Inflammatory macrophage treated with lipopolysaccharide for 4 hours (primary cell): ENCODE measurements at places on chromosomes 2 and 18.
A peak's percentile ranks its signal among the peaks of the same experiment; 100 is the strongest.

DNA sequence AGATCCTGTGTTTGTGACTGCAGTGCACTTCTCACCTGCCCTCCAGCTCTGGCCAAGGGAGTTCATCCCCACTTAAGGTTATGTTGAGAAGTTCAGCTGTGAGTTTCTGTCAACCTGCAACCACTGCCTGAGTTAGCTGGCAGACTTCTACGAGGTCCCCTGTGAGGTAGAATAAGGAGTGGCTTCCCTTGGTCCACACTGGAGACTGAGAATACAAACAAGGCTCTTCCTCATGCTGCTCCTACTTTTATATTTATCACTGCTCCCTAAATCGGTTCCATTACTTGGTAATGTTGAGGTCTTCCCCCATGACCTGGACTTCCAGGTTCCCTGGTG lies 353.2 kb upstream of the CWC22 start:
- no peak for DNase-seq

DNA sequence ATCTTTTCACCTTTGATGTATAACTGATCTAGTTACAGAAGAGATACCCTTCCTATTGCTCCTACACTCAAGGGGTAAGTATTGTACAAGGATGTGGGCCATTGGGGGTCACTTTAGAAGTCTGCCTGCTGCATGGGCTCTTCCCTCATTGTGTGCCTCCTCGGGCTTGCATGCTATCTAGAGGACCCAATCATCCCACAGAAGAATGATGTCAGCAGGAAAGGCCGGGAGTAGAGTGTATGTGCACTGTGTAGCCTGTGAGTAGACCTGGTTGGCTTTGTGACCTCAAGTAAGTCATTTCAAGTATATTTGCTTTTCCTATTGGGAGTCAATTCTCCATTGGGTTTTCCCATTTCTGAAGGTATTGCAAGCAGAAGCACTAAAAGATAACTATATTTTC lies 129.5 kb upstream of the TRIB2 start:
- DNase-seq, result peak; percentile 25

DNA sequence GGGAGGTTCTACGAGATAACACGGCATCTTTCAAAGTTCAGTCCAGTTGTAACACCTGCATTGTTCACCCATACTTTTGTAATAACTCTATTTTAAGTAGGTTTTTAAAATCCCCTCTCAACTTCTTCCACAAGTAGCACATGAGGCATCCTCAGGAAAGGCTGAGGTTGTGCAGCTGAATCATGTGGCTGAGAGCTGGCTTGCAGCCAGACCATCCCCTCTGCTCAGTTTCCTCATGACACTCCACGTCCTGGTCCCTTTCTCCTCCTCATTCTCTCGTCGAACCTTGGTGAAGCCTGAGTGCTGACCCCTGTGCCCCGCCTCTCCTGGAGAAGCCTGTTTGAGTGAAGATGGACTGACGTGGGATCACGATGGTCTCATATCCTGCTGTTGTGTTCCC lies 42.5 kb downstream of the POU3F3 start:
- no peak for DNase-seq

- no peak for DNase-seq
Measured at GRCh38 chr2:133504566-133505505, 63.4 kb downstream of the NCKAP5 start.

GRCh38 chr2:25431604-25432003 lies 89.9 kb upstream of the DNMT3A start:
- DNase-seq, result no peak

GRCh38 chr18:24605444-24605843 lies 145.0 kb downstream of the HRH4 start:
- DNase-seq, result no peak

- DNase-seq, result no peak
Measured at GRCh38 chr2:61469424-61470121, 1.3 kb downstream of the USP34 start.

- DNase-seq, result no peak
Measured at GRCh38 chr18:47490882-47491281, 239.4 kb upstream of the SKOR2 start.

GRCh38 chr2:189131991-189132390 lies 47.6 kb downstream of the COL5A2 start:
- no peak for DNase-seq

GRCh38 chr18:24388957-24389356 lies 8.7 kb downstream of the OSBPL1A start:
- no peak for DNase-seq

- DNase-seq, result no peak
Measured at GRCh38 chr18:36338403-36338933, 41.0 kb downstream of the FHOD3 start.

DNA sequence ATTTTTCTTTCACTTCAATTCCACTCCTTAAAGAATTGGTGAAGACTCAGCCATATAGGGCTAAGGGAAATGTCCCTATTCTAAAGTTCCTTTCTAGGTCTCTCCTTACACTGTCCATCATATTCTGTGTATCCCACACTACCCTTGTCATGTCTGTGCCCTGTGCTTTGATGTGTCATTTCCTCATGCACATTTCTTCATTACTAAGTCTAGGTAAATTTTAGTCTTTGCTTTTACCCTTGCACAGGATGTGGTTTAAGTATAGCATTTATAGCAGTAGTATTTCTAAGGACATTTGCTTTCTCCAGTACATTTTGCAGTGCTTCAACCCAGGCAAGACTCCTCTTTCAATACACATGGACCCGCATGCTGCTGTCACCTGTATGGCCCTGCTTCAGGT lies 221.5 kb upstream of the ACVR2A start:
- DNase-seq, result no peak

GRCh38 chr2:238106339-238106697 lies 6.2 kb downstream of the ESPNL start:
- no peak for DNase-seq

DNA sequence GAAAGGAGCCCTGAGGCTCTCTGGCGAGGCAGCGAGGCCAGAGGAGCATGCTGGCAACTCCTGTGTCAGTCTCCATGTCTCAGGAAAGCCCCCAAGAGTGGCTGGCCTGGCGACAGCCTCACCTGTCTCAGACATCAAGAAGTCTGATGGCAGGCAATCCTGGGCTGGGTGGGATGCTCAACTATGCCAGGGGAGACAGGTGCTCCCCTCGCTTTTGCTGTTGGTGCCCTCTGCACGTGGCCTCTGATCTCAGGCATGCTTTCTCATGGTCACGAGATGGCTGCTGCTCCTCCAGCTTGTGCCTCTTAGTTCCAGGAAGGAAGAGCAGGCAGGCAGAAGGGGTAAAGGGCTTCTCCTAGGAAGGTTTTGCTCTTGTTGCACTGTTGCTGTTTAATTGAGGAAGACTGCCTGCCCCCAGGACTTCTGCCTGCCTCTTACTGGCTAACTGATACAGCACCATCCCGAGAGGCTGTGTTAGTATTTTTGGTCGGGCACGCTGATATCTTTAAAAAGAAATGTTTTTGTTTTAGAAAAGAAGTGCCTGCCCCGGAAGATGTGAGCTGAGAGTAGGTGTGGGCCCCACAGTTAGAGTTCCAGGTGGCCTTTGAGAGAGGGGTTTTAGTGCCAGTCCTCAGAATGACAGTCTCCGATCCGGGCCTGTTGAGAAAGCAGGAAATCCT lies 344.8 kb upstream of the HS6ST1 start:
- DNase-seq, result no peak

DNA sequence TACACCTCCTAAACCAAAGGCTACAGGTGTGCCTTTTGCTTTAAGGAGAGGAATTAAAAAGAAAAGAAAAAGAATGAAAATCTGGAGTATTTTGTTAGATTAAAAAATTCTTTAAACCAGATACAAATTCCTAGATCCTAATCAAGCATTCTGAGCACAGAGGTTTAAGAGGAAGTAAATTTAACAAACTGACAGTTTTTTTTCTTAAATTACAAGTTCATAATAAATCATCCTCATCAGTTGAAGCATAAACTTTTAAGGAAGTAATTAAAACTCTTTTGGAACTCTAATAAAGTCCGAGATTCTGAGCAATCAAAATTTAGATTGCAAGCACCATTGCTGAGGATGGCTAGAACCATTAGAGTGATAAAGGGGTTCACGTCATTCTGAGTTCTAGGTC lies 75.1 kb downstream of the POLE4 start:
- DNase-seq, result no peak

GRCh38 chr18:39604836-39605235 lies 2039.2 kb upstream of the CELF4 start:
- peak; percentile 44 for DNase-seq

DNA sequence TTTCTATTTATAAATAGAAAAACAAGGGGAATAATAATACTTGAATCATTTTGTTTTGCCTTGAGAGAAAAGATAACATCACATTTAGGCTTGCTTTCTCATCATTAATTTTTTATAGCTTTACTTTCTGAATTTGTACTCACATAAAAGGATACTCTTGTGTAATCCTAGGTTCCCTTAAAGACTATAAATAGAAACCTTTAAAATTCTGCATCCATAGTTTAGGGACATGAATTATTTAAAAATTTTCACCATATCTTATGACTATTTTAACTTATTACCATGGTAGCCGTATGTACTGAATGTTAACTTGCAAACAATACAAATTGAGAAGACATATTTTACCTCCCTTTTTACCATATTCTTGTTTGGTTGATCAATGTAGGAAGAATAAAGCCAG lies 143.5 kb upstream of the CWC22 start:
- DNase-seq, result no peak

- DNase-seq, result no peak
Measured at GRCh38 chr2:60079562-60079961, 473.9 kb downstream of the BCL11A start.

- DNase-seq, result no peak
Measured at GRCh38 chr18:13392029-13392750, 173.6 kb downstream of the LDLRAD4 start.

GRCh38 chr2:33104052-33104623 lies 157.4 kb downstream of the LTBP1 start:
- no peak for DNase-seq

GRCh38 chr2:7516484-7517063 lies 599.4 kb downstream of the RNF144A start:
- DNase-seq, result no peak

- no peak for DNase-seq
Measured at GRCh38 chr2:241036964-241037421, 38.6 kb downstream of the SNED1 start.

GRCh38 chr2:37819186-37819585 lies 105.9 kb upstream of the RMDN2 start:
- peak; percentile 26 for DNase-seq

- DNase-seq, result no peak
Measured at GRCh38 chr2:45944074-45944473, 292.6 kb downstream of the PRKCE start.

GRCh38 chr2:236944561-236944960 lies 141.1 kb upstream of the COPS8 start:
- no peak for DNase-seq

- peak; percentile 82 for DNase-seq
Measured at GRCh38 chr2:31051258-31052140, 86.7 kb downstream of the GALNT14 start.

GRCh38 chr2:151733771-151734672 lies at the start of gene NEB:
NEB (minus strand) TSS chr2:151734476; CDS start chr2:151733156, 1,320 bp downstream.
- no peak for DNase-seq

DNA sequence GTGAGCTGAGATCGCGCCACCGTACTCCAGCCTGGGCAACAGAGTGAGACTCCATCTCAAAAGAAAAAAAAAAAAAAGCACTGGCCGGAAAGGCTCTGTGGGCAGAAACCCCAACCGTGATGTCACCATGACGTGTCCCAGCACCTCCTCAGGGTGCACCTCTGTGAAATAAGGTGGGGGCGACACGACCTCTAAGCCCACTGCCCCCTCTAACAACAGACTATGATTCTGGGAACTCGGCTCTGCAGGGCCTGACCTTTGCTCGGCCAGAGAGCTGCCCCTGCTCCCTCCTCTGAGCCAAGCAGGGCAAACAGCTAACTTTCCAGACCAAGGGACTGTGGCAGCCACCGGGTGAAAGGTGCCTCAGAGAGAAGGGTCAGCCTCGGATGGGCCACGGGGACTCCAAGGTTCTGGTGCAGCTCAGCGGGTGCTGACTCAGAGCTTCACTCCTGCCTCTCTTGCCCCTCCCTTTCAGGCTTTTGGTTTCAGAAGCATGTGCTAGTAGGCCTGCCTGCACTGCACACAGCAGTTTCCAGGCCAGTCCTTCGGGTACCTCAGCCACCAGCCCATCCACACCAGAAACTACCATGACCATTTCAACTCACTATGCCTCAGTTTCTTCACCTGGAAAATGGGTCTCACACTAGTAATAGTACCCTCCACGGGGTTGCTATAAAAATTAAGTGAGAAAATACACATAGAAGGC lies 8.0 kb downstream of the TMBIM1 start:
- peak; percentile 70 for DNase-seq

DNA sequence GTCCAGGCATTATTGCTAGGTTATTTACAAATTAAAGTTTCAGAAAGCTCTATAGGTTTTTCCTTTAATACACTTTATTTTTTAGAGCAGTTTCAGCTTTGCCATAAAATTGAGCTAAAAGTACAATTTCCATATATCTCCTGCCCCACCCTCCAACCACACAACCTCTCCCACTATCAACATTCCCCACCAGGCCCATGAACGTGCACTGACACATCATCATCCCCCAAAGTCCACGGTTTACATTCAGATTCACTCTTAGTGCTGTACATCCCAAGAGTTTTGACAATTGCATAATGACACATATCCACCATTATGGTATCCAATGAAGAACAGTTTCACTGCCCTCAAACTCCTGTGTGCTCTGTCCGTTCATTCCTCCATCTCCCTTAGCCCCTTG lies 139.4 kb downstream of the NBAS start:
- DNase-seq, result no peak

- DNase-seq, result no peak
Measured at GRCh38 chr2:127641846-127642507, 4.0 kb upstream of the GPR17 start.

GRCh38 chr2:178836807-178837206 lies 29.6 kb upstream of the TTN start:
- DNase-seq, result no peak

DNA sequence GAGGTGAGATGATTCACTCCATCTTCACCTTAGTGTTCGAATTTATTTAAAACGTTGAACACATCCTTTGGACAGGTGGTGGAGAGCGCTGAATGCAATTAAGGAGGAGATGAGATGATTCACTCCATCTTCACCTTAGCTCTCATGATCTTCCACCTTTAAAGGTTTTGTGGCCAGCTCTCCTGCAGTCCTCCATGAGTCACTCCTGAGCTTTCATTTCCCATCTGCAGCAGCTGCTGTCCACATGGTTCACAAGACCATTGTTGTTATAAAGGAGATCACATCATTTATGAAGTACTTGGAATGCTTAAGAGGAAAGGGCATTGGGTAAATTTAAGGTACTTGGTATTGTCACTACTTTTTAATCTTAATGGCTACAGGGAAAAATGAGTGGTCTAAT lies 298.5 kb downstream of the PAX3 start:
- DNase-seq, result no peak

DNA sequence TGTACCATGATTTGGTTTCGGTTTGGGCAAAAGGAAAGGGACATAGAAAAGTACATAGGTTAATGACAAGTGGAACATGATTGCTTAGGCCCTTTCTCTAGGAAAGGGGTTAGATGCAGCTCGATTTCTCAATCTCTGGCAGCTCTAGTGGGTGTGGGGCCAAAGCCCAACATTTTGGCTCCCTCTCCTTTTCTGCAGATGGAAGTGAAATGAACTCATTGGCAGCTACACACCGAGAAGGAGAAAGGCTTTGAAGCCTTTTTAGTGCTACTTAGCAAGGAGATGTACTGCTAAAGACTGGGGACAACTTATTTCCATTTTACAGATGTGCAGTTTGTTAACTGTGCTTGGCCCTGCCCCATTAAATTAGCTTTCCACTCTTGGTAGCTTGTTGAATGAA lies 93.8 kb downstream of the LYPD6B start:
- no peak for DNase-seq
